ENCODE measurements at places on chromosomes 11 and 22. TPM values are rescaled to one million over a fixed set of nuclear protein-coding genes. Genes with fewer than 3 reads are reported as not detected.
A peak's percentile ranks its signal among the peaks of the same experiment; 100 is the strongest.

Gene C11orf86
- not detected for total RNA-seq

Gene BARX2
- not detected for total RNA-seq

Gene TIMM10
- 64.8 TPM for total RNA-seq

Gene TSGA10IP
- total RNA-seq, result not detected

DNA sequence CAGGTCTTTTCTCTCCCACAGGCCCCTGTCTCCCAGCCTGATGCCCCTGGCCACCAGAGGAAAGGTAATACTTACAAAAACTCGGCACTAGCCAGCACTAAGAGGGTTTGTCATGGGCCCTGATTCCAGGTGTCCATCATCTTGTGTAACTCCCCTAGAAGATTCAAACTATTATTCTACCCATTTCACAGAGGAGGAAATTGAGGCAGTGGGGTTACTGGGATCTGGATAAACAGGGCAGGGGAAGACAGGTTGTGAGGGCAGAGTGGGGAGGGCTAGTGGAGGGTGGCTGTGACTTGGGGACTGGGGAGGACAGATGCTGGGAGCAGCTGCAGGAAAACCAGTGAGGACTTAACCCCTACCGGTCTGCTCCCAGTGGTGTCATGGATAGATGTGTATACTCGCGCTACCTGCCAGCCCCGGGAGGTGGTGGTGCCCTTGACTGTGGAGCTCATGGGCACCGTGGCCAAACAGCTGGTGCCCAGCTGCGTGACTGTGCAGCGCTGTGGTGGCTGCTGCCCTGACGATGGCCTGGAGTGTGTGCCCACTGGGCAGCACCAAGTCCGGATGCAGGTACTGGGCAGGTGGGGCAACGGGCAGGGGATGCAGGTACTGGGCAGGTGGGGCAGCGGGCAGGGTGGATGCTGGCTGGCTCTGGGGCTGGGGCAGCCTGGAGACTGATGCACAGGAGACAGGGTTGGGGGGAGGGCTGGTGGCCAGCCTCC lies 1.2 kb downstream of the VEGFB start:
- peak; percentile 46 for DNase-seq

GRCh38 chr22:43723816-43724215 lies 88.3 kb downstream of the EFCAB6 start:
- DNase-seq, result no peak

DNA sequence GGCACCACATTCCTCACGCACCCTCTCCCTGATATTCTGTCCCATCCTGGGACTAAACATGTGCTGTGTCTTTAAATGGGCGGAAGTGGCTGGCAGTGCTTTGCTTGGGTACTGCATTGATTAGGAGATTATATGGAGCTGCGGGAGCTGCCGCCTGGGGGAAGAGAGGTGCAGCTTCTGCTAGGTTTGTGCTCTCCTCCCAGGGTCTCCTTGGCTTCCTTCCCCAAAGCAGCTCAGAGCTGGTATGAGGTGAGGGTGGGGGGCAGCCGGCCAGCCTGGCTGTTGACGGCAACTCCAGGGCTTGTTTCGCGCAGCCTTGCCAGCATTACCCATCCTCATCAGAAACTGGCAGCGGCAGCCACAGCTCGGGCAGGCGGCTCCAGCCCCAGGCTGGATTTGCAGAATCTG lies 95.4 kb downstream of the GRAMD1B start:
- no peak for DNase-seq

GRCh38 chr11:9462806-9463537 lies 2.2 kb downstream of the ZNF143 start:
- DNase-seq, result no peak

DNA sequence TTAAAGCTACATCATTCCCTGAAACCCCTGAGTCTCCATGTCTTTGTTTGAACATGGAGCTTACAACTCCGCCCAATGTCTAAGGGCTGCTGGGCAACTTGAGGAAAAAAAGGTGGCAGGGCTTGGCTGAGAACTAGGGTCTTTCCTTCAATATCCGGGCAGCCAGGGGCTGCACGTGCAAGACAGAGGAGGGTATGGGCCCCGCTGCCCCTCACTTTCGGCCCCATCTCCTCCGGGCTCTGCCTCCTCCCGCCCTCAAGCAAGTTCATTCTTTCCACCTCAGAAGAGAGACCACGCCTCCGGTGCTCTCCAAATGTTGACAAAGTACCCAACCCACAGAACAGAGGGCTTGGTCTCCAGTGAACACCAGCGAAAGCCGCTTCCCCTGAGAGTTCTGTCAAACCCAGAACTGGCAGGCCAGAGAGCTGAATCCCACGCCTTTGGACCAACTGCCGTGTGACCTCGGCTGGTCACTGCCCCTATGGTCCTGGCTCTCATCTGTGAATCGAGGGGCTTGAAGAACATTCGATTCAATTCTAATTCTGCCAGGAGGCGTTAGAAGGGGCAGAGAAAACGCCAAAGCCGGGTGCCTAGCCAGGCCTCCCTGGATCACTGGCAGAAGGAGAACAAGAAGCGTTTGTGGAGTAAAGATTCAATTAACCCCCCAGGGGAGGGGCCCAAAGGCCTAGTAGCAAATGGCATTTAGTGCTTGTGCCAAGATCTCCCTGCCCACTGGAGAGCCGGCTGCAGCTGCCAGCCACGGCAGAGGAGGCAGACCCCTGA lies 7.3 kb downstream of the PDGFB start:
- no peak for DNase-seq

GRCh38 chr11:32426192-32426591 lies 9.1 kb downstream of the WT1 start:
- no peak for DNase-seq

GRCh38 chr22:40423310-40423688 lies 52.9 kb downstream of the SGSM3 start:
- DNase-seq, result no peak

DNA sequence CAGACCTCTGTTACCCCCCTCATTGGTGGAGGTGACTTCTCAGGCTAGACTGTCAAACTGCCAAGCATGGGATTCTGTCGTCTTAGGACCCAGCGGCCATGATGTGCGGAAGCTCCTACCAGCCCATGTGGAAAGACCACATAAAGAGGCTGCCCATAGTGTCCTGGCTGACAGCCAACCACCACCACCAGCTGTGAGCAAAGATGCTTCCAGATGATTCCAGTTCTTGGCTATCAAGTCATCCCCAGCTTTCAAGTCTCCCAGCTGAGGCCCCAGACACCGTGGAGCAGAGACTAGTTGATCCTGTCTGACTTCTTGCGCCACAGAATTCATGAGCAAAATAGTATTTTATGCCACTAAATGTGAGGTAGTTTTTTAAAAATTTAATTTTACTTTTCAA lies 32.9 kb downstream of the SCUBE1 start:
- DNase-seq, result no peak

GRCh38 chr11:14334893-14335292 lies 24.1 kb downstream of the RRAS2 start:
- DNase-seq, result no peak

- no peak for DNase-seq
These were observed 195.2 kb upstream of the TMEM45B start for GRCh38 chr11:129620237-129621104.

DNA sequence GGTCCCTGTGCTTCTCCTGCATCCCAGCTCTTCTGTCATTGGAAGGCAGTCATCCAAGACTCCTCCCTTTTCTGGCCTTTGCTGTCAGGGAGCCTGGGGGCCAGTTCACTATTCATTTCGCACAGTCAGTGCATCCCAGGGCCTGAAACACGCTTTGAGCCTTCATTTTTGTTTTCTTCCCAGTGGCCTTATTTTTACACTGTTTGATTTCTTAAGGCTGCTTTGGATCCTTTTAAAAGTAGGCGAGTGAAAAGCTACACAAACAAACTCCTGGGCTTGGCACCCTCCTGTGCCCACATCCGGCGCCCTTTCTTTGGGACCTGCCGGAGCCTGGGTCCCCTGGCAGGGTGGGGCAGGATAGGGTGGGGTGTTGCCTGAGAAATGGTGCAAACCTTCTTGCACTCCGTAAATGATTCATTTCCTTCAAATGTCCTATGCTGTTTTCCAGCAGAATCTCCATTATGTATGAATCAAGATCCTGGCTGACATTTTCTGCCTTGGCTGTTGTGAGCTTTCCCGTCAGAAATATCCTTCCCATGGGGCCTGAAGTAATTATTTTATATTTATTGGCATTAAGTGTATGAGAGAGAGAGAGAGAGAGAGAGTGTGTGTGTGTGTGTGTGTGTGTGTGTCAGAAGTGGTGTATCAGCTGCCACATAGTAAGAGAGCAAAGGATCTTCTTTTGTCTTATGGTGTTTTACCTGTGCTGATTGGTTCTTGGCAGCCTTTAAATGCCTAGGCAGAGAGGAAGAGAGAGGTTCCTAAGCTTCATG lies 45.6 kb downstream of the BCR start:
- DNase-seq, result peak; percentile 67

DNA sequence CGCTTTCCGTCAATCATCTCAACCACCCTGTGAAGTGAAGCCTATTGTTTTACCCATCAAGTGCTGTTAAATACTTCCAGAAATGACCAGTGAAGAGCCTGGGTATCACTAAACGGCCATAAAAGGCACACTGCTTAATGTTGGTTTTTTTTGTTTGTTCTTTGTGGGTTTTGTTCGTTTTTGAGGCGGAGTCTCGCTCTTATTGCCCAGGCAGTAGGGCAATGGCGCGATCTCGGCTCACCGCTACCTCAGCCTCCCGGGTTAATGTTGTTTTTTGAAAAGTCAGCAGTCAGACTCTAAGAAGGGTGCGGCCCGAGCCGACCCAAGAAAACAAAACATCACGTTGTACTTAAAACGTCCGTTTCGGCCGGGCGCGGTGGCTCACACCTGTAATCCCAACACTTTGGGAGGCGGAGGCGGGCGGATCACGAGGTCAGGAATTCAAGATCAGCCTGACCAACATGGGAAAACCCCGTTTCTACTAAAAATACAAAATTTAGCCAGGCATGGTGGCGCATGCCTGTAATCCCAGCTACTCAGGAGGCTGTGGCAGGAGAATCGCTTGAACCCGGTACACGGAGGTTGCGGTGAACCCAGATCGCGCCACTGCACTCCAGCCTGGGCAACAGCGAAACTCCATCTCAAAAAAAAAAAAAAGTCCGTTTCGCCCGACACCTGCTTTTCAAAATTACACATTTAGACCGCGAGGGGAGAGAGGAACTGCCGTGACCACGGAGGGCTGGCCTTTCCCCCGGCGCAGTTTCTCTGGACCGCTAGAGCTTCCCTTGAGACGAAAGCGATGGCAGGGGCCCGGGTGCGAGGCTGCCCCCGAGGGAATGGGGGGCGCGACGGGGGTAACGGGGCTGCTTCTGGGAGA lies 714 bp downstream of the CD59 start:
- DNase-seq, result peak; percentile 56

GRCh38 chr11:31956310-31956709 lies 134.6 kb upstream of the RCN1 start:
- no peak for DNase-seq

- no peak for DNase-seq
These were observed 9.0 kb downstream of the RPL27A start for GRCh38 chr11:8691601-8692000.

- DNase-seq, result no peak
These were observed 4.1 kb upstream of the STT3A start for GRCh38 chr11:125588505-125588904.

GRCh38 chr22:47198801-47199251 lies 436.4 kb downstream of the TBC1D22A start:
- no peak for DNase-seq
